ENCODE measurements at places on chromosomes 16 and 17. TPM values are rescaled to one million over a fixed set of nuclear protein-coding genes. Genes with fewer than 3 reads are reported as not detected.
A peak's percentile ranks its signal among the peaks of the same experiment; 100 is the strongest.

Gene C17orf100
- total RNA-seq, result 0.72 TPM

Gene SLC22A31
- 0.21 TPM for total RNA-seq

Gene RPL27
- 1,583 TPM for total RNA-seq

Gene MEIOC
- total RNA-seq, result not detected

Gene TP53I13
- 54.5 TPM for total RNA-seq

Gene SLC35G6
- not detected for total RNA-seq

Gene RPRML
- total RNA-seq, result 0.41 TPM

Gene ADAD2
- total RNA-seq, result 0.31 TPM

Gene HOXB4
- total RNA-seq, result 0.92 TPM

Gene CLEC19A
- not detected for total RNA-seq

Gene SLC16A6
- total RNA-seq, result 2.7 TPM

Gene CCL23
- total RNA-seq, result not detected

Gene LITAFD
- total RNA-seq, result not detected

Gene NPB
- total RNA-seq, result 1.0 TPM

- DNase-seq, result peak; percentile 87
Observed at GRCh38 chr17:32659419-32659842, 172.6 kb downstream of the CDK5R1 start.

DNA sequence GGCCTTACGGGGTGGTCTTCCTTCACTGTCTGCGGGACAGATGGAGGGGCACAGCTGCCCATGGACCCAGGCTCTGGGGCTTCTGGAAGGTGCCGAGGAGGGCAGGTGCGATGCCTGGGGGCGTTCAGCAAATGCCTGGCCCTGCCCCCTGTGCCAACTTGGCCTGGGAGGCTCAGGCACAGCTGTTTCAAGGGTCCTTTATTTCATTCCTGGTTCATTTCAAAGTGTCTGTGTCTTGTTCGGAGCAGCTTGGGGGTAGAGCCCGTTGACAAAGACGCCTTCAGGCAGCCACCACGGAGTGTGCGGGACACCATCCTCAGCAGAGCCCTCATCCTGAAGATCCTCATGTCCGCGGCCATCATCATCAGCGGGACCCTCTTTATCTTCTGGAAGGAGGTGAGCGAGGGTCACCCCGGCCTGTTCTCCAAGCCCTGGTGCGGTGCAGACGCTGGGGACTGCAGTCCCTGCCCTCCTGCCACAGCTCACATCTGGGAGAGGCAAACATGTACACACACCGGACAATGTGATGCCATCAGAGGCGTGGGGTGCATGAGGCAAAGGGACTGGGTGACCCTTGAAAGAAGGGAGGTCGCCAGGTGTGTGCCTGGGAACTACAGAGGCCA lies 43.9 kb downstream of the MEAK7 start:
- DNase-seq, result no peak

GRCh38 chr17:7557775-7558543 lies 591 bp upstream of the TNFSF13 start:
- DNase-seq, result peak; percentile 88

- DNase-seq, result no peak
Observed at GRCh38 chr17:795276-795675, 13.1 kb downstream of the MRM3 start.

DNA sequence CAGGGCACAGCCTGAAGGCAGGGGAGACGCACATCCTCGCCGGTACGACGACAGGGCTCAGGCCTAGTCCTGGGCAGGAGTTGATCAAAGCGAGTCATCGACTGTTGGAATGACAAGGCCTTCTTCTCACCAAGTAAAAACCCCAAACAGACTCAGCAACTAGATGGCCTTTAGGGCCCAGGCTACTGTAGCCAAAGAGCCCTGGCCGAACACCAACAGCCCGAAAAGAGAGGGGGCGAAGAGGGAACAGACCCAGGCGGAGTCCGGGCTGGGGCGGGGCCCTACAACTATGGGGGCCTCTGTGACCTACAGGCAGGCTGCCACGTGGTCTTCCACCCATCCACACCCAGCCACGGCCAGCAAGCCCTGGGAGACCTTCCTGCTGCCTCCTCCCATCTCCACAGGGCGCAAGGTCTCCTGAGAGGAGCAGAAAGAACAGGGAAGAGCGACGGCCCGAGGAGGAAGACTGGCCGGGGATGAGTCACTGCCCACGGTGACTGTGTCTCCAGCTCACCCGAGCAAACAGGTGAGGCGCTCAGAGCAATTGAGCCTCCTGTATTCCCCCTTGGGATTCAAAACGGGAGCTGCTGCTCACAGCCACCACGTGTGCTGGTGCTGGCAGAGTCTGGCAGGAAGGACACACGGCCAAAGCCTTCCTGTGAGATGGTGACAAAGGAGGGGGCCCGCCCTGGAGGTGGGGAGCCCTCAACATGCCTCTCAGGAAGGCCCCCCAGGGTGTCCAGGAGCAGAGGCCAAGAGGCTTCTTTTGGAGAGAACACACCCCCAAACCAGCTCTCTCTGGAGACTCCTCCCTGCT lies 17.7 kb downstream of the SLC16A3 start:
- no peak for DNase-seq

GRCh38 chr16:23609929-23610328 lies 13.8 kb upstream of the NDUFAB1 start:
- DNase-seq, result no peak

DNA sequence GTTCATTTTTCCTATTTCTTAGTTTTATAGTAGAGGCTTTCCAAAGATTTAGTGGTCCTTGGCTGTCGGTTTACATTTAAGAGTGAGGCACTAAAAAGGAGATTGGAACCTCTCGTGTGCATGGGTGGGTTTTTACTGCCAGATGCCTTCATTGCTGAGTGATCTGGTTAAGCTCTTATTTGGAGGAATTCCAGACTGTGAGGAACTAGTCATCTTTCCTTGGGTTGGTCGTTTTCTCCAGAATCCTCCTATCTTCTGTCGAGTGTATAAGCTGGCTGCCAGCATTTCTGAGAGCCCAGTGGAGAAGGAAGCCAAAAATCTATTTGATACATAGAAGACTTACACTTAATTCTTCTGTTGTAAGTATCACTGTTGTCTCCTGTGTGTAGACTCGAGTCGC lies 22.6 kb downstream of the IST1 start:
- peak; percentile 37 for DNase-seq

DNA sequence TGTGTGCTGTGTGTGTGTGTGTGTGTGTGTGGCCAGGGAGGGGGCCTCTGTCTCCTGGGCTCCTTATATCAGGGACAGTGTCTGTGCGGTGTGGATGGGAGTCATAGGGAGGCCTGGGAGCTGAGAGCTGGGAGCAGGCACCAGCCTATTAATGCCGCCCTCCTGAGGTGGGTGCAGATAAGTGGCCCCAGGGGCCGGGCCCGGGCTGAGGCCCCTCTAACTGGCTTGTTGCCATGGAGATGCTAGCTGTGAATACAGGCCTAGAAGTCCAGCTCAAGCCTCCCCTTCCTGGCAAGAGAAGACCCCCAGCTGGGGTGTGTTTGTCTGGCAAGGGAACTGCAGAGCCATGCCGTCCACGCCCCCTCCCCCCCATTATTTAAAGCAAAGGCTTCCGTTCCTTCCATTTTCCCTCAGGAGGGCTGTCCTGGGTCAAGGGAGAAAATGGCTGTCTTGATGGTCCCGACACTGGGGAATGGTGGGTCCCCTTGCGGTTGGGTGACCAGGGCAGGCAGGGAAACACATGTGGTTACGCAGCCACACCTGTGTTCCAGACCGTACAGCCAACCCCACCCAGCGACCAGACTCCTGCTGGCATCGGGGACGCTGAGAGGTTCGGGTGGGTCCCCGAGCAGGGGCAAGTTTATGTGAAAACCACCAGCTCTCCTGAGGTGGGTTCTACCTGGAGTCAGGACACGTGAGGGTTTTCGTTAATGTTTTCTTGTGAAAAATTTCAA lies 141.1 kb downstream of the MRM1 start:
- no peak for DNase-seq

DNA sequence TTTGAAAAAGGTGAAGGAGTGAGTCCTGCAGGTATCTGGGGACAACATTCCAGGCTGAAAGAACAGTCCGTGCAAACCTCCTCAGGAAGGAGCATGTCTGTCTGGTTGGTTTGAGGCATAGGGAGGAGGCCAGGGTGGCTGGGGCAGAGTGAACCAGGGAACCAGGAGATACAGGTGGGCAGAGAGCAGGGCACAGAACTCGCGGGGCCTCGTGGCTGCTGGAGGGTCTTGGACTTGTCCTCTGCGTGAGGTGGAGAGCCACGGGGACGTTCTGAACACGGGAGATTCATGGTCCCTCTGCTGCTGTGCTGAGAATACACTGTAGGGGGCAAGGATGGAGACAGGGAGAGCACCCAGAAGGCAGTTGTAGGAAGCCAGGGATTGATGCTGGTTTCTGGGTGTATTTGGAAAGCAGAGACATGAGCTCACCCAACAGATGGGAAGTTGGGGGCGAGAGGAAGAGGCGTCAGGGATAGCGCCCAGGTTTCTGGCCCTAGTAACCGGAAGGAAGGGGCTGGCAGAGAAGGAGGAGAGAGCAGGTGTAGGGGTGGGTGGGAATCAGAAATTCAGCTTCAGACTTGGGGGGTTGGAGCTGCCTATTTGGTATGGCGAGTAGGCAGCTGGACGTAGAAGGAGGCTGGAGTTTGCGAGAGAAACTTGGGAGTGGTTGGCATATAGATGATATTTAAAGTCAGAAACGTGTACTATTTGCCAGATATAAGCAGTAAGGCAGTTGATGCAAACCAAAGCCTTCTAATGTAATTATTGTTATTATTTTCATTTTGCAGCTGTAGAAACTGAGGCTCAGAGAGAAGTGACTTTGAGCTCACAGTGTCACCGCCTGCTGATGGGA lies at the start of gene CCL17:
Gene CCL17 (plus strand): TSS at position 803 of the 853 bp plus-strand sequence. CDS start 9,166 bp downstream, outside the sequence.
- no peak for DNase-seq

GRCh38 chr16:61617219-61617783 lies 418.9 kb downstream of the CDH8 start:
- no peak for DNase-seq

- no peak for DNase-seq
Observed at GRCh38 chr16:73756289-73757178, 540.1 kb upstream of the PSMD7 start.

DNA sequence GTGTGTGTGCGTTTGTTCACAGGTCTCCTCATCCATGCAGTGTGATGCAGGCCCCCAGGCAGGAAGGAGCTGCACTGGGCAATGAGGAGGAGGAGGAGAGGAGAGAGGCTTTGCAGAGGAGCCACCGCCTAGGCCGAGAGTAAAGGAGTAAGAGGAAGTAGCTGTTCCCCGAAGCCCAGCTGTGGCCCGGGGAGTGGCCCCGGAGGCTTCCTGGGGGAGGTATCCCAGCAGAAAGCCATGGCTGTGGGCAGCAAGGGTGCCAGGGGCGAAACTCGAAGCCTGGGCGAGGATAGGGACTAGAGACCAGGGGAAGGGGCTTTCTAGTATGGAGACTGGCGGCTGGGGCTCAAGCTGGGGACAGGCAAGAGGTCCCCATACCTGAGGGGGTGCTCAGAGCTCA lies 12.2 kb downstream of the C16orf95 start:
- no peak for DNase-seq

DNA sequence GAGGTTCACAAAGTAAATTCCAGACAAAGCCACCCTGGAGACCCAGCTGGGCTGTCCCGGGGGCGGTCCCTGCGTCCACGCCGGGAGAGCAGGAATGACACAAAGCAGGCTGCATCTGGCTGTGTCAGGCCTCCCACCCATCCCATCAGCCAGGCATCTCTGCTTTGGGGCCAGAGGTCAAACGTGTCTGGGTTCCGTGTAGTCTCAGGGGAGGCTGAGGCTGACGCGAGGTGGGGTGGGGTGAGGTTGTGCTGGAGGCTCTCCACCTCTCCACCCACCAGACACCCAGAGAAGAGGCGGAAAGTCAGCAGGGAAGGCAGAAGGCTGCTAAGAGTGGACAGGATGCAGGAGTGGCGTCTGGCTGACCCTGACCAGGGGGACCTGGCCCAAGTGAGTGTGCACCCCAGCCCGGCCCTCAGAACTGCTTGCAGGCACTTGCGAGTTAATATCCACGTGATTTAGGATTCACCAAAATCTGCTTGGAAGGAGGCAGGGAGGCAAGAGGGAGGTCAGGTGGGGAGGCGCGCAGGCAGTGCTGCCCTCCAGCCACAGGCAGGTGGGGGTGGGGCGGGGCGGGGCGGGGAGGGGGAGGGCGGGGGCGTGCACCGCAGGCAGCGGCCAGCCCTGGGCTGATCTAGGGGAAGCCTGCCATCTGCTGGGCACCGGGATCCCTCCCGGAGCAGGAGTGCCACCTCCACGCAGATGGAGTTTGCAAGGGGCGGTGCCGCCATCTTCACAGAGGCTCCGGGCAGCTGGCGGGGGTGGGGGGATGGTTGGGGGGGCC lies 44.3 kb downstream of the TBC1D16 start:
- DNase-seq, result peak; percentile 94

DNA sequence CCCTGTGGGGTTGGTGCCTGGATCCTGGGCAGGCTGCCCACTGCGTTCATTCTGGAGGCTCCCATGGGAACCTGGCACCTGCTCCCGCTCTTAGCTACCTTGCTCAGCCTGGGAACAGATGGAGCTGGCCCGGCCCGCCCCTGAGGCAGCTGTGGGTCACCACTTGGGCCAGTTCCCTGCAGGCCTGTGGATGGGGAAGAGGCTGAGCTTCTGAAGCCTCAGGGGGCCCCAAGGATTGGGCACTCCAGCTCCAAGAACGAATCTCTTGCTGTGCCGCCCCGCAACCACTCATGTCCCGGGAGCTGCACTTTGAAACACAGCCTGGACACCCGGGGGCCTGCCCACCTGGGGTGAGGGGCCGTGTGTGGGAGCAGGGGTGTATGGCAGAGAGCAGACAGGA lies 37.7 kb downstream of the BAHCC1 start:
- peak; percentile 78 for DNase-seq

- no peak for DNase-seq
Observed at GRCh38 chr17:73402466-73402865, 90.7 kb upstream of the CDC42EP4 start.

GRCh38 chr16:49698931-49699840 lies 156.7 kb downstream of the ZNF423 start:
- peak; percentile 74 for DNase-seq

DNA sequence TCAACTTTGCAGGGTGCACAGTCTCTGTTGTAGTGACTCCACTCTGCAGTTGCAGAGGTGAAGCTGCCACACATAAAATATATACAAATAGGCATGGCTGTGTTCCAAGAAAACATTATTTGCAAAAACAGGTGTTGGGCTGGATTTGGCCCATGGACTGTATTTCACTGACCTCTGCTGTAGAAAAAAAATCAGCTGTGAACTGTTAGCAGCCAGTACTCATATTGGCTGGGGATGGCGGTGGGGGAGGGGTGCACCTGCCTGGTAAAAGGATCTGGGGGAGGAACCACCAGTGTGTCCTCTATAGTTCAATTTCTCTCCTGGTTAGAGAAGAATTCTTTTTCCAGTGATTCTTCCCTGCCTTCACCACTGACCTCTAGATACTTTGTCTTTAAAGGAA lies 50.0 kb downstream of the SHISA9 start:
- DNase-seq, result no peak

DNA sequence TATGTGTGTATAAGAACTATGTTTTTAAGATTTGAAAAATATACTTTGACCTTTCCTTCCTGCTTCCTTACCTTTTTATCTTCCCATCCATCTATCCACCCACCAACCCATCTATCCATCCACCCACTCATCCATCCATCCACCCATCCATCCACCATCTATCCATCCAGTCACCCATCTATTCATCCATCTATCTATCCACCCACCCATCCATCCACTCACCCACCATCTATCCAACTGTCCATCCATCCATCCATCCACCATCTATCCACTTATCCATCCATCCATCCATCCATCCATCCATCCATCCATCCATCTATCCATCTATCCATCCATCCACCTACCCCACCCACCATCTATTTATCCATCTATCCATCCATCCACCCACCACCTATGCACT lies 12.4 kb downstream of the CBFA2T3 start:
- no peak for DNase-seq

- no peak for DNase-seq
Observed at GRCh38 chr16:61382435-61382834, 653.8 kb downstream of the CDH8 start.
